ENCODE measurements at places on chromosomes 6 and 20. TPM values are rescaled to one million over a fixed set of nuclear protein-coding genes. Genes with fewer than 3 reads are reported as not detected.

Gene CHRNA4
- 0.24 TPM for total RNA-seq

Gene TREML2
- total RNA-seq, result 0.08 TPM

Gene HLA-DOB
- total RNA-seq, result not detected

Gene VSX1
- total RNA-seq, result 0.41 TPM

Gene CASS4
- total RNA-seq, result 0.29 TPM

Gene TAGAP
- 1.2 TPM for total RNA-seq

Gene IFNGR1
- total RNA-seq, result 36.9 TPM

Gene CFB
- total RNA-seq, result 5.8 TPM

Gene SS18L1
- 10.2 TPM for total RNA-seq

Gene KHDC3L
- total RNA-seq, result not detected

Gene PGM3
- total RNA-seq, result 15.5 TPM

Gene RHAG
- total RNA-seq, result not detected

Gene COL10A1
- total RNA-seq, result not detected

Measured in psoas muscle (tissue), 8 donors.